Left renal pelvis (tissue), 4 donors: ENCODE measurements at places on chromosomes 3 and 15. TPM values are rescaled to one million over a fixed set of nuclear protein-coding genes. Genes with fewer than 3 reads are reported as not detected.

GRCh38 chr3:16449369-16449768 lies 64.1 kb downstream of the RFTN1 start:
- DNase-seq: no peak

GRCh38 chr3:172685331-172686214 lies 25.3 kb downstream of the NCEH1 start:
- DNase-seq: no peak

DNA sequence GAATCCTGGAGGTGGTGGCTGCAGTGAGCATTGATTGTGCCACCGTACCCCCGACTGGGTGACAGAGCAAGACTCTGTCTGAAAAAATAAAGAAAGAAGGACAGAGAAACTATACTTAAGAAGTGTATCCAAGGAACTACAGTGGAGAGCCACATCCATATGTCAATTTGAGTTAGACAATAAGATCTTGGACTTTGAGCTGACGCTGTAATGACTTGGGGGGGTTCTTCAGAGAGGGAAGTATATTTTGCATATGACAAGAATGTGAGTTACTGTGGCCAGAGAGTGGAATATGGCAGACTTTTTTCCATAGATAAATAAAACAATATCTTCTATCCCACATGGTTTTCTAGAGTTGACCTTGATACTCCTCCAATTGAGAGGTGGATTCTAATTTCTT lies 52.6 kb upstream of the TEX264 start:
- DNase-seq: no peak

GRCh38 chr15:57343048-57343447 lies 33.3 kb upstream of the CGNL1 start:
- no peak for DNase-seq

GRCh38 chr15:45594319-45594718 lies 7.1 kb downstream of the BLOC1S6 start:
- no peak for DNase-seq

GRCh38 chr3:186821429-186822387 lies 15.4 kb upstream of the RFC4 start:
- DNase-seq: no peak

- DNase-seq: no peak
Observed at GRCh38 chr3:191235331-191236314, 36.6 kb downstream of the OSTN start.

- no peak for DNase-seq
Observed at GRCh38 chr15:98794211-98794610, 145.9 kb downstream of the IGF1R start.

DNA sequence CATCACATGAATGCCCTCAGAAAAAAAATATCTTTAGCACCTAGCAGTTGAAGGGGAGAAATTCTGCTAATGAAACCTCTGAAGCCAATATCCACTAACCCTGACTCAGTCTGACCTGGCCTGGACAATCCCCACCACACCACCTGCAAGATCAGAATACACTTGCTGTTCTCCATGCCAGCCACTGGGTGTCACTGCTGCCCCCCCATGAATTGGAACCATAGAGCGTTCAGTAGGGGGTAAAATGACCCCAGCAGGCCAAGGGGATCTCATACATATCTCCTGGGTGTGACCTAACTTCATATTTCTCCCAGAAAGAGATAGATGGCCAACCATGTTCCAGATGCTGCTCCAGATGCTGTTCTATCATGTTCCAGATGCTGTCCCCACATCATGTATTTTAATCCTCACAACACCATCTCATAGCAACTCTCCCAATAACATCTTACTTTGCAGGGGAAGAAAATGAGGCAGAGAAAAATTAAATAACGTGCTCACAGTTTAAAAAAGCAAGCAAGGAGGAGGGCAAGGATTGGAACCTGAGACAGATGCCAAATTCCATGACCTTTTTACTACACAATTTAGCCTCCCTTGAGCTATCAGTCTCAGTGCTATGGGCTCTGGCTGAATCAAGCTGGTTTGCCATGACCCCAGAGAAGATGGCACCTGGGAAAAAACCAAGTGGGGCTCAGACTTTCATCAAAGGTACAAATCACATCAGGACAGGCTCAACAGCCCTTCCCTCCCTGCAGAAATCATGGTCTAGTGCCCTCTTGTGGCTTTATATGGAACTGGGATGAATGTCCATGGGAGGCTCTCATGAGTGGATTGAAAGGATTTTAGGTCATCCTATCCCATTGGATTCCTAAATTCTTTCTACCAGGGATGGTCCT lies 12.4 kb downstream of the NTRK3 start:
- no peak for DNase-seq

DNA sequence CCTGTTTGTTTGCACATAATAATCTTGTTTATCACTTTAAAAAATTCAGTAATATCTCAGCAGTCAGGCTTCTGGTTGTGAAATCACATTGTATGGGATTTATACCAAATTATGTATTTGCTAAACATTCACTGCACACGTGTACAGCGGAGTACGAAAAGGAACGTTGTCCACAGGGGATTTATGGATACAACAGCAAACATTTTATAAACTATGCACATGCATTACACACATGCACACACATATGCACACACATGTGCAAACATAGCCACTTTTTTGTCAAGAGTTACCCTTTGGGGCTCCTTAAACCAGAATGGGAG lies 150.5 kb downstream of the LRRK1 start:
- DNase-seq: no peak

GRCh38 chr3:123750209-123750608 lies 133.9 kb downstream of the MYLK start:
- DNase-seq: no peak

DNA sequence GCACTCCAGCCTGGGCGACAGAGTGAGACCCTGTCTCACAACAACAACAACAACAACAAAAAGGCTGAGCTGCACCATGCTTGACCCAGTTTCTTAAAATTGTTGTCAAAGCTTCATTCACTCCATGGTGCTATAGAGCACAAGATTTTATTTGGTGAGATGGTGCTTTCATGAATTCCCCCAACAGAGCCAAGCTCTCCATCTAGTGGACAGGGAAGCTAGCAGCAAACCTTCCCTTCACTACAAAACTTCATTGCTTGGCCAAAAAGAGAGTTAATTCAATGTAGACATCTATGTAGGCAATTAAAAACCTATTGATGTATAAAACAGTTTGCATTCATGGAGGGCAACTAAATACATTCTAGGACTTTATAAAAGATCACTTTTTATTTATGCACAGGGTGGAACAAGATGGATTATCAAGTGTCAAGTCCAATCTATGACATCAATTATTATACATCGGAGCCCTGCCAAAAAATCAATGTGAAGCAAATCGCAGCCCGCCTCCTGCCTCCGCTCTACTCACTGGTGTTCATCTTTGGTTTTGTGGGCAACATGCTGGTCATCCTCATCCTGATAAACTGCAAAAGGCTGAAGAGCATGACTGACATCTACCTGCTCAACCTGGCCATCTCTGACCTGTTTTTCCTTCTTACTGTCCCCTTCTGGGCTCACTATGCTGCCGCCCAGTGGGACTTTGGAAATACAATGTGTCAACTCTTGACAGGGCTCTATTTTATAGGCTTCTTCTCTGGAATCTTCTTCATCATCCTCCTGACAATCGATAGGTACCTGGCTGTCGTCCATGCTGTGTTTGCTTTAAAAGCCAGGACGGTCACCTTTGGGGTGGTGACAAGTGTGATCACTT lies 2.0 kb downstream of the CCR5 start:
- DNase-seq: no peak

DNA sequence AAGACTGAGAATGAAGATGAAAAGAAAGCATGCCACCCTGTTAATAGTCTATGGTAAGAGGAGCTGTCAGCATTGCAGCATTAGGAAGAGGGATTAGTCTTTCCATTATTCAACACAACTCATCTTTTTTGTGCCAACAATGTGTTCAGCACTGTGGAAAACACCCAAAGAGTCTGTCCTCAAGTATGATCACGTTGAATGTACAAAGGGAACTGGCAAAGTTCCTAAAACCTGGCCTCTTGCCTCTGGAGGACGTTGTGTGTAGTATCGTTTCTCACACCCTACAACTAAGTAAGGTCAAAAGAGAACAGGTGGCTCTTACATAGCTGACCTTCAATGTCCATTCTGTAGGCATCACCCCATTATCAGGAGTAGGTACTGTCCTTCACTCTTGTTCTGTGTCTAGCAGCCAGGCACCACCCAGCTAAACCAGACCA lies 147.9 kb upstream of the THBS1 start:
- DNase-seq: no peak

GRCh38 chr3:97658668-97659285 lies 105.8 kb upstream of the ARL6 start:
- no peak for DNase-seq

DNA sequence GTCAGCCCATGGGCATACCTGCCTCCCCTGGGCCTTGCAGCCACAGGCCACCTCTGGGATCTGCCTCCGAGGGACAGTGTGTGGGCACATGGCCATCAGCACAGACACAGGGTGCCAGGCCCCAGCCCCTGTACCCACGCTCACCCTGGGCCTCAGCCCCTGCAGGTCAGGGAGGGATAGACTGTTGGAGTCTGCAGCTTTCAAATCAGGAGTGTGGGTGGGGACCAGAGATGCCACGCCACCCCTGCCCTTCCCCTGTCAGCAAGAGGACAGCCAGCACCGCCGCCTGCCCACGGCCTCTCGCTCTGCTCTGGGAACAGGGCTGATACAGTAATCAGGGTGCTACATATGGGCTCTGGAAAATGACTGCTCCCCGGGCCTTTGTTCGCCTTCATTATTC lies 72.7 kb downstream of the DNAJB8 start:
- DNase-seq: no peak

- DNase-seq: no peak
Observed at GRCh38 chr3:123385001-123385401, 63.9 kb downstream of the ADCY5 start.

- DNase-seq: no peak
Observed at GRCh38 chr15:86558252-86558651, 478.6 kb downstream of the AGBL1 start.

DNA sequence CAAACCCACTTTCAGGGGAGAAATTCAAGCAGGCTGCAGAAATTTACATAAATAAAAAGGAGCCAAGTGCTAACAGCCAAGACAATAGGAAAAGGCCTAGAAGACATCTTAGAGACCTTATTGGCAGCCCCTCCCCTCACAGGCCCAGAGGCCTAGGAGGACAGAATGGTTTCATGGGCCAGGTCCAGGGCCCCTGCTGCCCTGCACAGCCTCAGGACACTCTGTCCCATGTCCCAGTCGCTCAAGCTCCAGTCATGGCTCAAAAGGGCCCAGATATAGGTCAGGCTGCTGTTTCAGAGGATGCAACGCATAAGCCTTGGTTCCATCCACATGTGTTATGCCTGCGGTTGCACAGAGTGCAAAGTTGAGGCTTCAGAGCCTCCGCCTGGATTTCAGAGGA lies 55.8 kb downstream of the SLC41A3 start:
- no peak for DNase-seq

DNA sequence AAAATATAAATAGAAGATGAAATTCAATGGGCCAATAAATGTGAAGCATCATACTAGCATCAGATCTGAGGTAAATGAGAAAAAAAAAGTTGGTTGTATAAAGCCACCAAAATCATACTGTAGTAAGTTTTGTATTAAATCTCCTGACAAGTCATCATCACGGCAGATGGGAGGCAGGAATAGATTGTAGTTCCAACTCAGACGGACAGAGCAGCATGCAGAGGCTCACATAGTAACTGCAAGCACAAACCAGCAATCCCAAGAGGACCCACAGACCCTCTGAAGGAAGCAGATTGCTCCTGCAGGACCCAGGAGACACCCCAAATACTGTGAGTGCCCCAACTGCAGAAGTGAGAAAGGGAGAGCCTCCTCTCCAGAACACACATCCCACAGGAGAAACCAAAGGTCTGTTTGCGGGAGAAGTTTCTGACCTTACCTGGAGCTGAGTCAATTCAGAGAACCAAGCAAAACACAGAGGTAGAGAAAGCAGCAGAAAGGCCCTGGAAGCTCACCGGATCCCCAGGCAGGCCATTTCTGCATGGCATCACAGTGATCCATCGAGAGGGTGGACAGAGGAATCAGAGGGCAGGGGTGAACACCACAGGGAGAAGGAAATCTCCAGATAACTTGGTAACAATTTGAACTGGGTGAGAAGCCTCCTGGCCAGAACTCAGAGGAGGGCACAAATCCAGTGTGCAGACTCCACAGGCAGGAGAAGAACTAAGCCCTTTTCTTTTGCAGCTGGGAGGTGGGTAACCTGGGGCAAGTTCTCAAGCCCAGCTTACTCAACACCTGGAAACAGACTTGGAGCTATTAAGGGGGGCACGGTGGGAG lies 141.6 kb upstream of the ARHGEF26 start:
- DNase-seq: no peak

EXD1 gene
- polyA plus RNA-seq: not detected

NUP210 gene
- polyA plus RNA-seq: 27.2 TPM

NRG4 gene
- 6.6 TPM for polyA plus RNA-seq

GRM2 gene
- polyA plus RNA-seq: 0.50 TPM

ARIH2 gene
- polyA plus RNA-seq: 92.9 TPM

GATA2 gene
- 58.4 TPM for polyA plus RNA-seq

MYO5C gene
- polyA plus RNA-seq: 19.3 TPM

SCN11A gene
- polyA plus RNA-seq: 0.93 TPM

C3orf18 gene
- 20.9 TPM for polyA plus RNA-seq
